Neural crest cell (in vitro differentiated cells): ENCODE measurements at places on chromosomes 3 and 15.

- DNase-seq = no peak
Measured at GRCh38 chr3:127988770-127989557, 63.3 kb upstream of the SEC61A1 start.

DNA sequence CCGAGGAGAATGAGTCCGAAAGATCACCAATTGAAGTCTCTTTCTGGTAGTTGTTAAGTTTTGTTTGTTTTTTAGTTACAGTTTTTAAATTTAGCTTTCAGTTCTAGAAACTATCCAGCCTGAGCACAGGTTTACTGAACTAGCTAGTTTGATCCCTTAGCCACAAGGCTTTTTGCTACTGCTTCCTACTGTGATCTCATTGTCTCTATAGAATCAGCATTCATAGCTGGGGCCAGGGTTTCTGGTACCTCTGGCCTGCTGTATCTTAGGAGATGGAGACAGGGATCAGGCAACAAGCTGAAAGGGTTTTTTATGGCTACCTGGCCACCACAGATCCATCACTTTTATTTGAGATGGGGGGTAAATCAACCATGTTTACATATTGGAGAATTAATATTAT, 37.0 kb downstream of the GOLM2 start:
- no peak for DNase-seq

DNA sequence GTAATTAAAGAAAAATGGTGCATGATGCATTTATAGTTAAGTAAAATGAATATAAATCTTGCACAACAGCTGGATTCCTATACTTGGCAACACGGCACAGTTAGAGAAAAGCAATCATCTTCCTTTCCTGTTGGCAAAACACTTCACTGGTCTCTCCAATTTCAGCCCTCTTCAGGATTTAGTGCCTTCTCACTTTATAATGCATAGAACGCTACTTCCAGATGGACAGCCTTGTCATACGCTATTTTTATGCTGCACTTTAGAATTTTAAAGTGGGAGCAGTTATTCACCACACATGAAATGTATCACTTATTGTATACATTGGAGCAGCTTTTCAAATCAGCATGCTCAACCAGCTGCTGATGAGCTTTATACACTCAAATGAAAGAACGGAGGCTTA, 194.4 kb upstream of the GBE1 start:
- no peak for DNase-seq

DNA sequence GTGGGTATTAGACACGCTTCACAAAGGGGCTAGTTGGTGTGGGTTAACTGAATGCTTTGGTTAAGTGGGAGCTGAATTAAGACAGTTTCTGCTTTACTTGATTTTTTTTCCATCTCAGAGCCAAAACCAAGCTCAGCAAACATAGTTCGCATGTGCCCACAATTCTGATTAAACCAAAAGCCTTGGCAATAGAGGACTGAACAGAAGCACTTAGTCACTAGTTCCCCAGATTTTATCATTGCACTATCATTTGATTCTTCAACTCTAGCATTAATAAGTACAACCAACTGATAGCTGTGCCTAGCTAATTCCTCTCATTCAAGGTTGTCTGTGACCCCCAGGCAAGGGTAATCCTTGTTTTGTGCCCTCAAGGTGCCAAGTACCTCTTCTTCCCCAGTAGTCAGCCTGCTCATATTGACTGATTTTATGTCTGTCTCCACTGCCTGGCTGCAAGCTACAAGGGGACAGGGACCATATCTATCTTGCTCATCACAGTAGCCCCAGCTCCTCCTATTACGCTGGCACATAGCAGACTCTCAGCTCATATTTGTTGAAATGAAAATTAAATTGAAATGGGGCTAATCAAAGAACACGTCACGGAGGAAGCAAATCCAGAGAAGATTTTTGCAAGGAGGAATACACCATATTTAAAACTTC, 9.9 kb upstream of the ARHGEF3 start:
- DNase-seq = no peak

- DNase-seq = no peak
Measured at GRCh38 chr3:71453822-71454511, 129.6 kb downstream of the FOXP1 start.

DNA sequence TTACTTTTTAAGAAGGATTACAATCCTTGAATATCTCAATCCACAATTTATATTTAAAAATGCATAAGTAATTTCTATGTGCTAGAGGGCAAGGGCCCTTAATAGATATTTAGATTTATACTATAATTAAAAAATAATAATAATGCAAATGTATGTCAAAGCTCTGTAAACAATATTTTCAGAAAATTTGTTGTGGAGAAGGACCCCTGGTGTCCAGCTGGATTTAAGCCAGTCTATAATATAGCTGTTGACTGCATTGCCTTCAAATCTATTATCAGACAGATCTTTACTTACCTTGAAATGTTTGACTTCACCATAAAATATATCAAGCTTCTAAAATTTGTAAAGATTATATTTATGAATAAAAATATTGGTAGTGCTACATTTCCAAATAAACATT, 65.6 kb downstream of the ZBTB20 start:
- DNase-seq = no peak

GRCh38 chr3:71709908-71710511, 15.2 kb downstream of the EIF4E3 start:
- no peak for DNase-seq
